ENCODE measurements at places on chromosomes 16 and 17. TPM values are rescaled to one million over a fixed set of nuclear protein-coding genes. Genes with fewer than 3 reads are reported as not detected.

The TBC1D26 gene
- not detected for total RNA-seq

The EVI2A gene
- 45.2 TPM for total RNA-seq

The OR2C1 gene
- total RNA-seq: not detected

The CCL8 gene
- total RNA-seq: 1.6 TPM

The UMOD gene
- total RNA-seq: not detected

The CHST5 gene
- 0.62 TPM for total RNA-seq

The FAM171A2 gene
- 1.2 TPM for total RNA-seq

The TNFAIP1 gene
- total RNA-seq: 56.1 TPM

The ABCC6 gene
- total RNA-seq: 40.5 TPM

- DNase-seq: no peak
These were observed 62.2 kb upstream of the SIAH1 start for GRCh38 chr16:48447428-48447827.

GRCh38 chr17:77472468-77473310 lies 331.9 kb downstream of the SEC14L1 start:
- DNase-seq: no peak

DNA sequence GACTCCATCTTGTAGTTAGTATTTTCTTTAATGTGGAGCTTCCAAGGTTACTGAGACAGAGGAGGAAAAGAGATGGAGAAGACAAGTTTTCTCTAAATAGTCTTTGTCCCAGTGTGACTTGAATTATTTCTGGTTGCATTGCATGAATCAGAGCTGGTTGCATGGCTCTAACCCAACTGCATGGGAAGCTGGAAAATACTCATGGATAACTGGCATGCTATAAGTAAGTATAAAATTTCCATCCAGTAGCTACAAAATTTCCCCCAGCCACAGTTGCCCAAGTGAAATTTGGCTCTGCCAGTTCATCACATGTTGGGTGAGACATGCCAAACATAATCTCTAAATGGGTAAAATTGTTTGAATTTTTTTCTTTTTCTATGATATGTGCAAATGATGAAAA lies 1161.5 kb downstream of the CDH11 start:
- DNase-seq: no peak

GRCh38 chr16:53417976-53418375 lies 16.3 kb upstream of the RBL2 start:
- DNase-seq: no peak

DNA sequence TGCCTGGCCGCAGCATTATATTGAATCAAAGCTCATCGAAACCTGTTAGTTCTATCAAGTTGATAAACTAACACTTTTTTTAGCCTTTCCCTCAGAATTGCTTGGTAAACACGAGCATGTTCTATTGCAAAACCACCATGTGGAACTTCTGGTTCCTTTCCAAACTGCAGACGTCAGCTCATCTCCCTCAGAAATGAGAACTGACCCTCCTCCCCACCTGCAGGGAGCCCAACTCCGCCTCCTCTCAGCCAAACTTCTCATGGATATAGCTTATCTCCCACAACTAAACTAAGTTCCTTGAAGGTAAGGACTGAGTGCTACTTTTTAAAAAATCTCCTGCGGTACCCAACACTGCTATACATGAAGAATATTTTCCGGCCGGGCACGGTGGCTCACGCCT lies 6.7 kb downstream of the SHMT1 start:
- DNase-seq: no peak

- DNase-seq: no peak
These were observed 29.0 kb upstream of the IRF8 start for GRCh38 chr16:85869785-85870558.

GRCh38 chr16:70754371-70754770 lies 46.6 kb downstream of the VAC14 start:
- DNase-seq: peak; percentile 21

GRCh38 chr16:4232541-4233386 lies 9.1 kb downstream of the SRL start:
- DNase-seq: no peak

GRCh38 chr16:60363566-60363965 lies 1629.5 kb upstream of the GOT2 start:
- DNase-seq: no peak

DNA sequence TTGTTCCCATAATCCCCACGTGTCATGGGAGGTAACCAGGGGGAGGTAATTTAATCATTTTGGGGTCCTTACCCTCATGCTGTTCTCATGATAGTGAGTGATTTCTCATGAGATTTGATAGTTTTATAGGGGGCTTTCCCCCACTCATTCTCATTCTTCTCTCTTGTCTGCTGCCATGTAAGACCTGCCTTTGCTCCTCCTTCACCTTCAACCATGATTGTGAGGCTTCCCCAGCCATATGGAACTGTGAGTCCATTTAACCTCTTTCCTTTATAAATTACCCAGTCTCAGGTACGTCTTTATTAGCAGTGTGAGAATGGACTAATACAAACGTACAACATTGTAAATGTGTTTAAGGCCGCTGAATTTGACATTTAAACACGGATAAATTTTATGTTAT lies 35.5 kb upstream of the APOH start:
- no peak for DNase-seq

GRCh38 chr16:76535-77272 lies 1.3 kb upstream of the MPG start:
- peak; percentile 73 for DNase-seq

- no peak for DNase-seq
These were observed 12.4 kb downstream of the TAT start for GRCh38 chr16:71564335-71564967.

- DNase-seq: no peak
These were observed 668 bp downstream of the ATPAF2 start for GRCh38 chr17:18038149-18038850.

GRCh38 chr16:1363501-1364041 lies 11.8 kb downstream of the GNPTG start:
- peak; percentile 74 for DNase-seq

DNA sequence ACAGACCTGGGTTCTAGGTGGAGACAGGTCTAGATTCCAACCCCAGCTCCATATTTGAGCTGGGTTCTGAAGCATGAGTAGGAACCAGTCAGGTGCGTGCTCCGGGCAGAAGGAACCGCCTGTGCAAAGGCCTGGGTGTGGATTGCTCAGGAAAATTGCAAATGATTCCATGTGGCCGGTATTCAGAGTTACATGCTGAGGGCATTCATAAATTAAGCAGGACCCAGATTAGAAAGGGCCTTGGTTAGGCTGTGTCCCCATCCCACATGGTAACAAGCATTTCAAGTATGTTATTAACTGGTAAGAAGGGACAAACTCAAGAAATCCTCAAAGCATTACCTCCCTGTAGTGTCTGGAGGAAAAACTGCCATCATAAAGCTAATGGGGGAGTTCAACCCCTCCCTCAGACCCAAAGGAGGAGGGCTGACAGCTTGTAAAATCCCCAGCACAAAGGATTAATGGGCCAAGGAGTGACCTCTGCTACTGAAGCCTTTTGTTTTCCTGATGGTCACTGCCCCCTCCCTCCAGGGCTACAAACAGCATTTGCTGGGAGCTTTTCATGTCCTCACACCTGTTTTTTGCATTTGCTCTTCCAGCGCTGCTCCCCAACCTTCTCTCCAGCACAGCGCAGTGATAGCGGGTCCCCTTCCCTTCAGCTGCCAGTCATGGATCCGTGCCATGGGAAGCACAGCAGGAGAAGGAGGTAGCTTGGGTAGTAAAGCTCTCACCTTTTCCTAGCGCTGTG lies 218.0 kb downstream of the C16orf95 start:
- DNase-seq: no peak

- DNase-seq: no peak
These were observed 136.3 kb downstream of the NLK start for GRCh38 chr17:28178800-28179199.

GRCh38 chr17:6574687-6575595 lies 18.6 kb upstream of the PITPNM3 start:
- DNase-seq: peak; percentile 78

GRCh38 chr17:79831265-79832217 lies 7.7 kb downstream of the CBX4 start:
- DNase-seq: peak; percentile 70

- DNase-seq: no peak
These were observed 400 bp downstream of the HCFC1R1 start for GRCh38 chr16:3023415-3023668.

GRCh38 chr17:73534209-73534909 lies 109.9 kb downstream of the SDK2 start:
- DNase-seq: no peak

- DNase-seq: no peak
These were observed 56.1 kb upstream of the MRTFB start for GRCh38 chr16:14015033-14015432.

- no peak for DNase-seq
These were observed 11.1 kb downstream of the ABR start for GRCh38 chr17:1168533-1169220.

GRCh38 chr17:1764284-1764683 lies 2.4 kb downstream of the SERPINF1 start:
- DNase-seq: peak; percentile 70

- DNase-seq: peak; percentile 22
These were observed 49.4 kb downstream of the RPH3AL start for GRCh38 chr17:303168-303567.

- no peak for DNase-seq
These were observed 110.7 kb upstream of the FAM20A start for GRCh38 chr17:68711858-68712257.

DNA sequence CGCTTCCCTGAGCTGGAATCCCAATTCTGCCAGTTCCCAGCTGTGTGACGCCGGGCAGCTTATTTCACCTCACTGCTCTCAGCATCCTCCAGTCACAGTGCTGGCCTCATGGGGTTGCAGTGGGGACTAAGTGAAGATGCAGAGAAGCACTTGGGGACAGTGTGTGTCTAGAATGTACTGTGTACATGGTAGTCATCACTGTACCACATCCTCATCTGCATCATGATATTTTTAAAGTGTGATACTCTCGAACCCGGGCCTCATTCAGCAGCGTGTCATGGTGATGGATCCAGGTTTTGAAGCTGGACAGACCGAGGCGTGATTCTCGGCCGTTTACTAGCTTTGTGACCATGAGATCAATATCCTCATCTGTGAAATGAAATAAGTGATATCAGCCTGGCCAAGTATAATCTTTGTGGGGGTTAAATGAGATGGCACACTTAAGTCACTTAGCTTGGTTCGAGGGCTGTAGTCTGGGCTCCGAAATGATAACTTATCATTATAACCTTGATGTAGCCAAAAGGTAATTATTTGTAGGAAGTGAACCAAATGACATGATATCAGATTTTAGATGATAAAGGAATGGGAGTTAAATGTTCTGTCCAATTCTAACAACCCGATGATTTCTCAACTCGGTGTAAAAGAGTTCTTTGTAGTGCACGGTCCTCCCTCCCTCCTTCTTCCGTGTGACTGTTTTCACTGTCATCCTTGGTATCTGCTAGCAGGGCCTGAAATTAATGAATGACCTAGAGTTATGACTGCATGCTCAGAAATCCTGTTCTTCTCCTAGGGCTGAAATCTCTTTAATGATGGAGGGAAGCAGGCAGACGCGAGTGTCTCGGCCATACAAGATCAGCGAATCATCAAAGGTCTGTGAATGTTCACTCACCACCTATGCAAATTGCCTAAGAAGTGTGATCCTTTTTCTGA lies 2.0 kb downstream of the KLHL36 start:
- no peak for DNase-seq

DNA sequence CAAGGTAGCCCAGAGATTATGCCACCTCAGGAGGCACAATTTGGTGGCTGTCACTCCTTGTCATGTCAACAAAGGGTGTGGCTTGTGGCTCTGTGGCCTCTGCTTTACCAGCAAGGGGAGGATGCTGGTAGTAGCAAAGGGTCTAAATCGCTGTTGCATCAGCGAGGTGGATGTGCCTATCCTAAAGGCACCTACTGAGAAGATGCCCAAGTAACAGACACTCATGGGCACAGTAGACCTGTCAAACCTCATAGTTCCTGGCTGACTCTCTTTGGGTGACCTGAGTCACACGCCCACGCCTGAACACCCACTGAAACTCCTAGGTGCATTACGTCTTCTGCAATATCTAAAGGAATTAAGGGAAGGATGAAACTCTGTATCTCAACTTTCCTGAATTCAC lies 139.5 kb downstream of the PRKCB start:
- no peak for DNase-seq

DNA sequence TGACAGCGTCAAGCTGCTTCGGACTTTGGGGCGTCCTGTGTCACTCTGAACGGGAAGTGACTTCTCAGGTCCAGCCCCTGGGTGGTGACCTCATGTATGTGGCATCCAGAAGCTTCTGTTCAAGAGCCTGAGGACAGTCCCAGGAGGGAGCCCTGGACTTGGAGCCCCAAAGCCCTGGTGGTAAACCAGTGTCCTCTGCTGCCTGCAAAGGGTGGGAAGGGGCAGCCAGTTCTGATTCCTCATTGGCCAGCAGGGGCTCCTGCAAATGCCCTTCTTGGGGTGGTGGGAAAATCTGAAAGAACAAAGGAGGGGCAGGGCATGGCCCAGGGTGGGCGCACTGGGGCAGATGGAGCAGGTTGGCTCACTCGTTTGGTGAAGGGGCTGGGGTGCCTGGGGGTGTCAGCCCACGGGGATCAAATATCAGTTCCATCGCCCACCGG lies 1.6 kb downstream of the OSGIN1 start:
- DNase-seq: peak; percentile 77

DNA sequence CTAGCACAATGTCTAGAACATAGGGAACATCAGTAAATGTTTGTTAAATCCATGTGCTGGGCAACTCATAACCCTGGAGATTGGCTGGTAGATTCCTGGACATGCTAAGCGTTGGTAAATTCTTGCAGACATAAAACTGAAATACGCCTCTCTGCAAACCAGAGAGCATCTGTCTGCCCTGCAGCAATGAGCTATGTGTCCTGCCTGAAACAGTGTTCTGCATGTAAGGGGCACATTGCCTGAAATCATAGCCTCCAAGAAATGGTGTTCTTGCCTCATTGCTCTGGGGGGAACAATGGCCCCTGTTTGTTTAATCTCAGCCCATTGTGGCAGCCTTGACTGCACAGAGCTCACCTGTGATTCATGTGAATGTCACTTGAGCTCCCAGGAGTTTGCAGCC lies 113.5 kb upstream of the CCL2 start:
- no peak for DNase-seq

DNA sequence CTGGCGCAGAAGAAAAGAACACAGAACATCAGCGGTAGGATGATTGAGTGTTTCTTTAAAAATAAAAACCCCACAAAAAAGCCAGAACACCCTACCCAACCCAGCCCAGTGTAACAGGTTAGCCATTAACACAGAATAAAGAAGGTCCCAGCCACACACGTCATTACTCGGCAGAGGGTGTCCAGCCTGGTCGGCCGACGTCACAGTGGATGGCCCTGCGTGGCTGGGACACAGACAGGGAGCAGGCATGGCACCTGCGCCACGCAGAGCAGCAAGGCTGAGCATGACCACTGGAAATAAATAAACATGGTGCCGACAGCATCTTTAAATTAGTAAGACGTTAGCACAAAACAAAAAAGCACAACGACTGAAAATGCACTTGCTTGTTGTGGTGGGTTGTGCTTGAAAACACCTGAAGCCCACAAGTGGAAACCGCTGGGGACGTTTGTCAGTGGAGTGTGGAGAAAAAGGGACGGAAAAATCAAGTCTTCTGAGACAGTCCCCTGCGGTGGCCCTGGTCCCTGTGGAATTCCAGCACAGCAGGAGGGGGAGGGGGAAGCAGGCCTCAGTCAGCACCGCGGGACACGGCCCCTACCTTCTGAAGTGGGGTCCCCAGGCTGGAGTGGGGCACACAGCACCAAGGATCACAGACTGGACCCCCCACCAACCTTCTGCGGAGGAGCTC lies 39.2 kb downstream of the SLC7A5 start:
- DNase-seq: no peak

All from lower lobe of right lung (tissue), 2 donors.